ENCODE measurements at places on chromosomes 6 and 20.

- no peak for DNase-seq
Observed at GRCh38 chr20:24211972-24212371, 223.4 kb upstream of the GGTLC1 start.

GRCh38 chr6:29924731-29925130, 17.6 kb upstream of the HLA-A start:
- DNase-seq: no peak

GRCh38 chr6:144585217-144585814, 300.2 kb downstream of the UTRN start:
- DNase-seq: peak; percentile 19

DNA sequence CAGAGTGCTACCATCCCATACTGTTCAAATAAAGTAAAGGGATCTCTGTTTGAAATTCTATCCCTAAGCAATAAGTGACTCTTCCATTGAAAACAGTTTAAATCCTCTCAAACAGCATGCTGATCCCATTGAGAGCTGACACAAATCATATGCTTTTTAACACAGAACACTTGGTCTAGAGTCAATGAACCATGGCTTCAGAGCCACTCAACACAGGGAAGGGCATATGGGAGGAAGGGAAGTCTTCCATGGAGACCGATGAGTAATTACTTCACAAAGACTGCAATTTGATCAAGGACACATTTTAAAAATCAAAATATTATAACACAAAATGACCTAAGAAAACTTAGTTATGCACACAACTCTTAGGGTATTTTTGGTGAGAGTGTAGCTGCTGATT, 1073.0 kb upstream of the MAP3K7 start:
- DNase-seq: no peak

DNA sequence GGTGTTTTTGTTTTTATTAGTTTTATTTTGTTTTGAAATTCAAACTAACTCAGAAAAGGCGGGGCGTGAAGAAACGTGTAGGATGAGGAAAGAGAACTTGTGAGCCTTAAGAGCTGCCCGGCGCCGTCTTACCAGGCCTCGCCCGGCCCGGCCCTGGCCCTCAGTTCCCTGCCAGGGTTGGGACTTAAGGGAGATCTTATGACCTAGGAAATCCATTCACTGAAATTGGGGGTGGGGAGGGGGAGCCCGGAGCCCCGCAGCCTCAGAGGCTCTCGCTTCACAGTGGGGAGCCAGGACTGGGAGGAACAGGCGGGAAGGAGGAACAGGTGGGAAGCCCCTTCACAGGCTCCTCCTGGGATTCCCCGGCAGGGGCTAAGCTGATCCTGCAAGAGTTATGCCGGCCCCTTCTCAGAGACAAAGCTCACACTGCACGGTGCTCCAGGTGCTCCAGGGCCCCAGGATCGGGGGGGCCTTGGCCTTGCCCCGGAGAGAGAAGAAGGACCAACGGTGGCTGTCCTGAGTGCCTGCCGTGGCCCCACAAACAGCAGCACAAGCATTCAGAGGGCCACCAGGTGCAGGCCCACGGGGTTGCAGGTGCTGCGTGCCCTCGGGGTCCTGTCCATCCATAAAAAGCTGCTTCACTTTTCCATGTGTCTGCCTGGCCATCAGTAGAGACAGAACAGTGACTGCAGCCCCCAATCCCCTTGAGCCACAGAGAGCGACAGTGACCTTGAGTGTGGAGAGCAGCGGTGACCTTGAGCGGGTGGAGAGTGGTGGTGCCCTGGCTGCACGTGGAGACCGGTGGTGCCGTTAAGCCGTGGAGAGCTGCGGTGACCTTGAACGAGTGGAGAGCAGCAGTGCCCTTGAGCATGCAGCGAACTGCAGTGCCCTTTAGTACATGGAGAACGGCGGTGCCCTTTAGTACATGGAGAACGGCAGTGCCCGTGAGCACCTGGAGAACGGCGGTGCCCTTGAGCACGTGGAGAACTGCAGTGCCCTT, 152.7 kb downstream of the DLL1 start:
- no peak for DNase-seq

DNA sequence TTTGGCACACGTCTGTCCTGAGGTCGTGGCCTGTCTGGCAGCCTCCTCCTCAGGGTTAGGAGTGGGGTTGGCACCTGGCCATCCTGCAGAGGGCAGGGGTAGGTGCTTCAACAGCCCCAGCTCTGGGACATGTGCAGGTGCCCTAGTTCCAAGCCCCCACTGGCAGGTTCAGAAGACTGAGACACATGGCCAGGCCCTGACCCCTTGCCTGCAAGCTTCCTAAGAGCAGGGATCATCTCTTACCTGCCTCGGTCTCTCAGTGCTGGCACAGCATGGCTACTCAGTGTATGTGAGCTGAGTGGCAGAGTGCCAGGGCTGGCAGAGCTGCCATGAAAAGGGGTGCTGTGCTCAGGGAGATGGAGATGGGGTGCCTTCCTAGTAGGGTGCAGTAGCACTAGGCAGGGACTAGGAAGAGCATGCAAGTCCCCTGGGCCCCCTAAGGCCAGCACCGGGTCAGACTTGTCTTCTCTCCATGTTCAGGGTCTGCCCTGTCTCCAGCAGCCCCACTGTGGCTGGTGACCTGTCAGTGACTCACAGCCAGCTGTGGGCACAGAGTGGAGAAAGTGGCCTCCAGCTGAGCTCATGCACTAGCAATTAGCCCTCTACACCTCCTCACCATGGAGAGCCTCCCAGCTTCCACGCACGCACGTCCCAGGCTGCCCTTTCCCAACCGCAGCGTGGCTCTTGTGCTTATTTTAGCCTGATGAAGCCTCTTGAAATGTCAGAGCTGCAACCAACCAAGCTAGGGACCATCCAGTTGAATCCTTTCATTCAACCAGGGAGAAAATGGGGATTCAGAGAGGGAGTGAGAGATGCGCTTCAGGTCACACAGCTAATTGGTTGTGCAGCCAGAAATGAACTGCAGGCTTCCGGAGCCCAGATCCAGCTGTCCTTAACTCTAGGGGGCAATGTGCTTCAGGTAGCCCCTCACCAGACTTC, 116.6 kb downstream of the MRPL14 start:
- DNase-seq: peak; percentile 90

DNA sequence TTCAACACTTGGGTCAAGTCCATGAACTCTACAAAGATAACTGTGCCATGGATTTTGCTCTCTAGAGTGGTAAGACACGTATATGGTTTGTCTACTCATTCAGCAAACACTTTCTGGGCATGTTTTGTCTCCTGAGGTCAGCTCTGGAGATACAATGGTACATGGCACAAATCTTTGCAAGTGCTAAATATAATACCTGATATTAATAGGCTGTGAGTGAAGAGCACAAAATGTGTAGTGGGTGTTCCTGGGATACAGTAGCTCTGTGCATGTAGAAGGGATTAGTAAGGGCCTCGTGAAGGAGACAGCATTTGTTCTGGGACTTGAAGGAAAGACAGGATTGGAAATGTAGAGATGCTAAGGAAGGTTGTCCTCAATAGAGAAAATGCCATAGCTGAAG, 360.9 kb downstream of the BCKDHB start:
- DNase-seq: no peak

- DNase-seq: no peak
Observed at GRCh38 chr6:16508959-16509358, 252.3 kb downstream of the ATXN1 start.

DNA sequence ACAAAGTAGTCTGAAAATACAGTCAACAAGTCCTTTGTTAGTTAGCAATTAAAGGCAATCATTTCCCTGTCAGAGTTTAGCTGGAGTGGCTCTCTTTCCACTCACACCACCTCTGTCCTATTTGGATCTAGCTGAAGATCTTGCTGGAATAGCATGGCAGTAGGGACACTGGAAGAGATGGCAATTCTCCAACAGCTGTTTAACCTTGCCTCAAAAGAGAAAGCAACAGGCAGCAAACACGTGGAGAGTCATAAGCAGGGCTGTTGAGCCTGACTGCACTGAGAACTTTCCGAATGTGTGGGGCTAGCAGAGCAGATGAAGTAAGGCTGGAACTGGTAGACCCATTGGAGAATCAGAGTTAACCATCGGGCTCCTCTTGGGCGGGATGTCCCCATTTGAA, 38.0 kb upstream of the PRSS35 start:
- no peak for DNase-seq

- no peak for DNase-seq
Observed at GRCh38 chr20:40954521-40955165, 74.0 kb upstream of the TOP1 start.

DNA sequence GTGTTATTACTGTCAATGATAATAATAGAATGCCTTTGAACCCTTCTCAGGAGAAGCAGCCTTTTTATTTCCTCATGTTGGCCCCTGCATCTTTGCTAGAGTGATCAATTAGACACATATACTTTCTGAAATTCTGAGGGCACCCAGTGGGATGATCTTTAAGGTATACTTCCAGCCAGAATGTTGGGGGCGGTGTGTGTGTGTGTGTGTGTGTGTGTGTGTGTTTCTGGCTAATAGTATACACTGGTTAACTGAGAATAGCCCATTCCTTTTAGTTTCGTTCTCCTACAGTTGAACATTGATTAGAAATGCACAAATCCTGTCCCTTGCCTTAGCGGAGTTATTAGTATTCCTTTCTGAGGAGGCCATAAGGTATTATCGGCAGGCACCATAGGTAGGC, 41.7 kb upstream of the CCDC167 start:
- DNase-seq: no peak

DNA sequence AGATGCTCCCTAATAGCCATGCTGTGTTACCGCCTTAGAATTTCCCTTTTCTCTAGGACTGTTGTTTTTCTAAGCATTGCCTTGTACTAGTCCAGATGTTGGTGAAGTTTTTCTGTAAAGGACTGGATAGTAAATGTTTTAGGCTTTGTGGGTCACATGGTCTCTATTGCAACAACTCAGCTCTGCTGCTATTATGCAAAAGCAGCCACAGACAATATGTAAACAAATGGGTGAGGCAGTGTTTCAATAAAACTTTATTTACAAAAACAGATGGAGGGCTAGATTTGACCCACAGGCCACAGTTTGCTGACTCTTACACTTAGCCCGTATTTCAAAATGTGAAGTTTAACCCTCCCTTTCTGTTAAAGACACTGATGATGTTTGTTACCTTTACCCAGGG, 207.6 kb upstream of the MYLIP start:
- no peak for DNase-seq

DNA sequence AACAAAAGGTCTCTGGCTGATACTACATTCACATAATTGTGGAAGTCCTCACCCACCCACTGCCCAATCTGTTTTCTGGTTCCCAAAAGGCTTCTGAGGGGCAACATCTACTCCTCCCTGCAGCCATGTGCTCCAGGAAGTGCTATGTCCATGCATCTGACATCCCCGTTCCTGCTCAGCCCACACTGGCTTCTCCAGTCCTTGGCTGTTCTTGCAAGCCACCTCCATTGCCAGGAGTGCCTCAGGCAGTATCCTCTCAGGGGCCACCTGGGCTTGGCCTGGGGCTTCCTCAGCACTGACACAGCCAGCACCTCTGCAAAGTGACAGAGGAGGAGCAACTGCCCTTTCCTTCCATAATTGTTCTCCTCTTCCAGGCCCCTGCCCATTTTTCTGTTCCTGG, 18.3 kb downstream of the ARHGAP18 start:
- DNase-seq: no peak

- no peak for DNase-seq
Observed at GRCh38 chr6:127630800-127631199, 53.8 kb downstream of the C6orf58 start.

- no peak for DNase-seq
Observed at GRCh38 chr6:165616116-165616515, 46.9 kb downstream of the PDE10A start.

- no peak for DNase-seq
Observed at GRCh38 chr6:31968791-31969711, 2.9 kb downstream of the DXO start.

DNA sequence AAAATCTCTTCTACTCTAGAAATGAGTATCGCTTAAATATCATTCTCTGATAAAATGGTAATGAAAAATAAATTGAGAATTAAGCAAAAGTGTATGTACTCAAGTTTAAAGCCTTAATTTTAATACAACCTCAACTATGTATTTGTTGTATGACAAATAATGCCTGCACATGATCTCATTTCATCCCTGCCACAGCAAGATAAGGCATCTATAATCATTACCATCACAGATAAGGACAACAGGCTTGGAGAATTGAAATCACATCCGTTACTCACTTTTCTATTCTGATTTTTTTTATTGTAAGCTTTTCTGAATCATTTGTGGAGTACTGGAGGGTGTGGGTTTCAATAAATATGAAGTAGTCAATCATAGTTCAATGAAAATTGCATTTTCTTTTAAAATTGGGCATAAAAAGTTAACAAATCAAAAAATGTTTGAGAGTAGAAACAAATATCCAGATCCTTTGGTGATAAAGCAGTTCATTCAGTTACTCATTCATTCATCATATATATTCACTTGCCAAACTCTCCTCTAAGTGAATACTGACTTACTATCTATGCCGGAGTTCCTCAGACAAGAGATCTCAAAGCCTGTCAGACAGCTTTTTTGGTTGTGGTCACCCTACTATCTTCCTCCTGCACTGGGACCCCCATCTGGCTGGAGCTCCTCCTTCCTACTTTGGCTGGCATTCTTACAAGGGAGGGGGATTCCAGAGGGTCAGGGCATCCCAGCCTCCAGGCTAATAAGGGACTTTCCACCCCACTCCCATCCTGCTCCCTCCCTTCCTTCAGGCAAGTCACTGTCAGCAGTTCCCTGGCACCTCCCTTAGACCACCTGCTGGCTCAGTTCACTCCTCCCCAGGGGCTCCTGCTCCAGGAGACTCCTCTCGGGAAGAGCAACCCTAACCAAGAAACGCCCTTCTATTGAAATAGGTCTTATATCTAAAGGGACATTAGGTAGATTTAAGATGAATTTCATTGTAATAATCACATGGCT, 118.6 kb downstream of the OGFRL1 start:
- DNase-seq: no peak

DNA sequence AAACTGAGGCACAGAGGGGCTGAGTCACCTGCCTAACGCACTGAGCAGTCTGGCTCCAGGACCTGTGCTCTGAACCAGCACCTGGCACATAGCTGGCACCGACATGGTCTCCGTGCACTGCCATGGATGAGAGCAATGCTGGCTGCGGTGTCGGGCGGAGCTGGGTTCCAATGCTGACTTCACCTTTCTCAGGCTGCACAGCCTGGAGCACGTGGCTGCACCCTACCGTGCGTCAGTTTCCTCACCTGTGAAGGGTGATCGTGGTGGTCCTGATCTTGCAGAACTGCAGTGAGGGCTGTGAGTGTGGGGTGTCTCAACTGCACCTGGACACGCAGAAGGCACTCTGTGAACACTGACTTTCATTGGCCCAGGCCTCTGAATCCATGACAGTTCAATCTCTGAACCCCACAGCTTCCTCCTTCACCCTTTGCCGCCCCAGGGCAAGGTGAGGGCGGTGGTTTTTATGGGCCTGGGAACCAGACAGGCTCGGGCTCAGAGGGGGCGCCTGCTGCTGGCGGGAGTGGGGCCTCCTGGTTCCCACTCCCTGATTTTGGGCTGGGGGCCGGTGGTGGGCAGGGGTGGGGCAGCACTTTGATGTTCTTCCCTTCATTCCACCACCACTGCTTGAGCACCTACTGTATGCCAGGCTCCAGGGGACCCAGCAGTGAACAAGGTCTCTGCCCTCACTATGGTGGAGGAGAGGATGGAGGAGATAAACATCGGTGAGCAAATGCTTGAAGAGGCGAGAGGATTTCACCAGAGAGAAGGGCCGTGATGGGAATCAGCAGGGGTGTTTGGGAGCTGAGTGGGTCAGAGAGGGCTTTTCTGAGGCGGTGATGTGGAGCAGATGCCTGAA, 102.9 kb downstream of the CEBPB start:
- DNase-seq: no peak
